A549 treated with ZK216348 at 1 μM for 4 hours (cell line): ENCODE measurements at places on chromosomes 16 and 17. TPM values are rescaled to one million over a fixed set of nuclear protein-coding genes. Genes with fewer than 3 reads are reported as not detected.

The TMEM95 gene
- total RNA-seq = not detected in 5 replicates

The MARVELD3 gene
- total RNA-seq = 0.08 to 0.52 TPM (median 0.41 TPM) in 4 of 5 replicates, not detected in the other

The WNT9B gene
- not detected in 5 replicates for total RNA-seq

The WFDC1 gene
- not detected in 5 replicates for total RNA-seq

The SPATA32 gene
- 0.11 to 0.41 TPM (median 0.19 TPM) in 5 replicates for total RNA-seq

The PTGES3L gene
- total RNA-seq = 0.69 to 1.2 TPM (median 0.74 TPM) in 5 replicates

The CBX8 gene
- 9.8 to 21.4 TPM (median 19.8 TPM) in 5 replicates for total RNA-seq

The UTS2R gene
- total RNA-seq = not detected in 5 replicates

The TANGO6 gene
- total RNA-seq = 6.8 to 8.3 TPM (median 7.2 TPM) in 5 replicates

The RNF135 gene
- 22.3 to 26.7 TPM (median 24.3 TPM) in 5 replicates for total RNA-seq

The CHST4 gene
- total RNA-seq = not detected in 5 replicates

The PIPOX gene
- 0.15 to 0.35 TPM in 2 of 5 replicates, not detected in the others for total RNA-seq

The ZFPM1 gene
- total RNA-seq = 5.3 to 10.1 TPM (median 8.4 TPM) in 5 replicates

The RASD1 gene
- total RNA-seq = 0.51 to 1.5 TPM (median 1.2 TPM) in 5 replicates

The C1QTNF8 gene
- total RNA-seq = not detected in 5 replicates

The KPNB1 gene
- total RNA-seq = 303 to 417 TPM (median 321 TPM) in 5 replicates

The PPP1R27 gene
- total RNA-seq = 0.15 TPM in 1 of 5 replicates, not detected in the others

The ITGB3 gene
- total RNA-seq = 2.7 to 5.7 TPM (median 4.7 TPM) in 5 replicates

The CCL4L2 gene
- not detected in 5 replicates for total RNA-seq
